ENCODE measurements at places on chromosomes 7 and 10. TPM values are rescaled to one million over a fixed set of nuclear protein-coding genes. Genes with fewer than 3 reads are reported as not detected.

Gene CSGALNACT2
- 5.7 TPM for total RNA-seq

Gene CPXM2
- total RNA-seq: 4.7 TPM

Gene EBLN1
- not detected for total RNA-seq

Gene SNX13
- total RNA-seq: 42.9 TPM

Gene MSS51
- 1.5 TPM for total RNA-seq

Gene ATP6V0E2
- 57.1 TPM for total RNA-seq

Gene WDFY4
- total RNA-seq: not detected

Gene EGFR
- 2.8 TPM for total RNA-seq

Gene NCF1
- not detected for total RNA-seq

Gene MMS19
- total RNA-seq: 123 TPM

Gene CTNNA3
- total RNA-seq: not detected
